ENCODE measurements at places on chromosomes 4 and X.
A peak's percentile ranks its signal among the peaks of the same experiment; 100 is the strongest.

DNA sequence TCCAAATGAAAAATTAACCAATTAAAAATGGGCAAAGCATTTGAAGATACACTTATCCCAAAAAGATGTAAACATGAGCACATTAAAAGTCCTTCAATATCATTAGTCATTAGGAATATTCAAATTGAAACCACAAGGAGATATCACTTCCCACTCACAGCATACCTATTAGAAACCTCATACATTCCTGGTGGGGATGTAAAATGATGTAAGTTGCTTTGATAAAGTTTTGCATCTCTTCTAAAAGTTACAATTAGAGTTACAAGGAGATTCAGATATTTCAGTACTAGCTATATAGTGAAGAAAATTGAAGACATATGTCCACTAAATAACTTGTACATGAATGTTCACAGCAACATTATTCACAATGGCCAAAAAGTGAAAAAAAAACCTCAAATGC is 1109.3 kb upstream of the LCORL start:
- no peak for DNase-seq

DNA sequence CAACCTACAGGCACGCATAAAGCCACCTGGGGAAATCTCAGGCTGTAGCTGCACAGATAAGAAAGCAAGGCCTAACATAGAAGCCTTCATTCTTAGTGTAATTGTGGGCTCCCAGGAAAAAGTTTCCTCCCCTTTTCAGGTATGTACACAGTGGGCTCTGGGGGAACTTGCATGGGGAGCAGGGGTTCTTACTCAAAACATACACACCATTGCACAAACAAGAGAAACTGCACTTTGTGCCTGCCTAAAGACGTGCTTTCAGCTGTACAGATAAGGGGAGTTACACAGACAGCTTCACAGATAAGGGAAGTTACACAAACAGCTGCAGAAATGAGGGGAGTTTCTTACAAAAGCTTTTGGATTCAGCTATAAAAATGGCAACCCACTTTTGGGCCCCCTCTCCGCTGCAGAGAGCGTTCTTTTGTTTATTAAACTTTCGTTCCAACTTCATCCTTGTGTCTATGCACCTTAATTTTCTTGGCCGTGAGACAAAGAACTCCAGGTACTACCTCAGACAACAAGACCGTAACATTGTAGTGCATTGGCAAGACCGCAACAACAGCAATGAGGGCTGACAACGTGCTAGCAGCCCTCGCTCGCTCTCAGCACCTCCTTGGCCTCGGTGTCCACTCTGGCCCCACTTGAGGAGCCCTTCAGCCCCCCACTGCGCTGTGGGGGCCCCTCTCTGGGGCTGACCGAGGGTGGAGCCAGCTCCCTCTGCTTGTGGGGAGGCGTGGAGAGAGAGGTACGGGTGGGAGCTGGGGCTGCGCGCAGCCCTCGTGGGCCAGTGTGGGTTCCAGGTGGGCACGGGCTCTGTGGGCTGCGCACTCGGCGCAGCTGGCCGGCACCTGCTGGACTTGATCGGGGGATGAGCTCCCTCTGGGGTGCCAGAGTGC is 317.5 kb downstream of the RAPGEF2 start:
- no peak for DNase-seq

GRCh38 chr4:164350061-164350460 is 403.9 kb upstream of the SMIM31 start:
- DNase-seq = no peak

GRCh38 chr4:189301692-189302091 is 639.0 kb upstream of the FRG1 start:
- DNase-seq = no peak

GRCh38 chr4:958314-958665 is 15.1 kb downstream of the DGKQ start:
- no peak for DNase-seq

- no peak for DNase-seq
These were observed 25.1 kb downstream of the DDX60 start for GRCh38 chr4:168293386-168293975.

GRCh38 chrX:39969819-39970504 is 127.8 kb downstream of the BCOR start:
- no peak for DNase-seq

DNA sequence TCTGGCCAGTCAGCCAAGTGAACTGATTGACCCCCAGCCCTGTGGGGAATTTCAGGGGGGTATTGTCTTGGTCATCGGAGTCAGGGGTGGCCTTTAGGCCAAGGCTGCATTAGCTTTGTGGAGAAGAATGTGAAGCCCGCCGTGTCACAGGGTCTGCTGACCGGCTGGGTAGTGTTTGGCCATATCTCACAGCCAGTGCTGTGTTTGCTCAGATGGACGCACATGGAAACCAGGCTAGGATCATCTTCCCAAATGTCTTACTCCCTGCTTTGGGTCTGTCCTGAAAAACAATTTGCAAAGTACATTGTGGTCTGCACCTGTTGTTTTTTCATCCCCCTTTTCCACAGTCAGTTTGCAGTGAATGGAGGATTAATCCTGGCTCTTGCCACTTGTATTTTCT is 13.0 kb downstream of the TMEM164 start:
- DNase-seq = no peak

GRCh38 chrX:13427441-13428052 is 107.7 kb upstream of the ATXN3L start:
- DNase-seq = no peak

- no peak for DNase-seq
These were observed 97.3 kb downstream of the SORCS2 start for GRCh38 chr4:7289589-7289988.

DNA sequence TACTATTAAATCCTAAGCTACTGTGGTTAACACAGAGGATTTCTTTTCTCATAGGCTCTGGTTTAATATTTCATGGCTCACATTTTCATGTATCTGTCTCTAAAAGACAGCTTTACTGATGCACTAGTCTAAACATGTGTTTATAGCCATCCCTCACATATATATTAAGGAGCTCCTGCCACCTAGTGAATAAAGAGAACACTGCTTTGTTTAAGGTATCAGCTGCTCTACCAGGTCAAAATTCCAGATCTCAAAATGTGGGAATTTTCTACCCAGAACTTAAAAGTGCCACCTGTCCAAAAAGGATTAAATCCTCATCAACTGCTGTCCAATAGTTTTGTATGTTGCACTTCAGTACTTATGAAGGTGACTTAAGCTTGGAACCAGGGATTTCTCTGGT is 188.5 kb upstream of the TEX13C start:
- DNase-seq = peak; percentile 14

- DNase-seq = no peak
These were observed 118.0 kb downstream of the SHISA3 start for GRCh38 chr4:42515156-42515884.

DNA sequence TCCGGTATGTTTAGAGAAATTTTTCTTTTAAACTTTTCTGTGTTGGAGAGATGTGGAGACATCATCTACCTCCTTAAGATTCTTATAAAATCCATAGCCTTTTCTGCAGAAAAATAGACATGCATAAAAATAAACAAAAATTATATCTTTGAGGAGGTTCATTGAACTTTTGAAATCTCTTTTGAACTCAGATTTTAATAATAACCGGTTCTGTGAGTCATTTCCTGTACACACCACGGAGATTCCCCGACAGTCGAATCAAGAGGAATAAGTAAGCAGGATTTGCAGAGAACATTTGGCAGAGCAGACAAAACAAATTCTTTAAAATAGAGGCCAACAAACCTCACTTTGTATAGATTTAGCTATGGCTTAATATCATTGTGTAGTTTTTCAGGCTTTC is 918.7 kb upstream of the POU3F4 start:
- no peak for DNase-seq

- DNase-seq = no peak
These were observed 107.3 kb downstream of the CPEB2 start for GRCh38 chr4:15109600-15109999.

DNA sequence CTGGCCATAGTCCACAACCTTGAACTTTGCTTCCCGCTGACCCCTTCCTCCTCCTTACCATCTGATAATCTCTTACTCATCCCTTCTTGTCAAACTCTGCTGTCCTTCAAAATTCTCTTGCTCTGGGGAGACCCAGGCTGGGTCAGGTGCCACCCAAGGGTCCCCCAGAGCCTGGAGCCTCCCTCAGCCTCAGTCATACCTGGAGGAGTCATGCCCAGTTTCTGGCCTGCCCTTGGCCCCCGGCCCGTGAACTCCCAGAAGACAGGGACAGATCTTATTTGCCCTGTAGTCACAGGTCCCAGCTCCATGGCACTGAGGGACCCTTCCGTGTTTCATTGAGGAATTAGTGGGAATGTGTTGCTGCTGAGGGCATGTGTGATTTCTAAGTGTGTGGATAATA is 4.7 kb upstream of the GPR78 start:
- DNase-seq = no peak

DNA sequence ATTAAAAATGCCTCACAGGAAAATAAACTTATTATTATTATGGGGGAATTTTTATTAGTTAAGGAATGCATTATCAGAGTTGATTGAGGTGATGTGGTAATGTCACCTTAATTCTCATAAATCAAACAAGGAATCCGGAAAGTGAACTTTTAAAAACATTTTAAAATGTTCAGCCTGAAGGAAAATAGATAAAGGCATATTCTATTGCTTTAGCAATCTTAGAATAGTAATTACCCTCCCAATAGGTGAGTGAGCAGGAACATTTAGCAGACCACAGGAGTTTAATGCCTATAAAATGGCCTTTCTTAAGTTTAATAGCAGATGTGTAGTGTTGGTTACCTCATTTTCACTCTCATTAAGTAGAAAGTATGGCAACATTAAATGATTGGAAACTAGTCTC is 160.9 kb upstream of the MAD2L1 start:
- no peak for DNase-seq

- DNase-seq = no peak
These were observed 201.4 kb downstream of the SPOCK3 start for GRCh38 chr4:167032871-167033270.

GRCh38 chr4:127579821-127580220 is 52.9 kb upstream of the INTU start:
- no peak for DNase-seq

GRCh38 chrX:96435378-96436035 is 249.1 kb upstream of the DIAPH2 start:
- DNase-seq = no peak

DNA sequence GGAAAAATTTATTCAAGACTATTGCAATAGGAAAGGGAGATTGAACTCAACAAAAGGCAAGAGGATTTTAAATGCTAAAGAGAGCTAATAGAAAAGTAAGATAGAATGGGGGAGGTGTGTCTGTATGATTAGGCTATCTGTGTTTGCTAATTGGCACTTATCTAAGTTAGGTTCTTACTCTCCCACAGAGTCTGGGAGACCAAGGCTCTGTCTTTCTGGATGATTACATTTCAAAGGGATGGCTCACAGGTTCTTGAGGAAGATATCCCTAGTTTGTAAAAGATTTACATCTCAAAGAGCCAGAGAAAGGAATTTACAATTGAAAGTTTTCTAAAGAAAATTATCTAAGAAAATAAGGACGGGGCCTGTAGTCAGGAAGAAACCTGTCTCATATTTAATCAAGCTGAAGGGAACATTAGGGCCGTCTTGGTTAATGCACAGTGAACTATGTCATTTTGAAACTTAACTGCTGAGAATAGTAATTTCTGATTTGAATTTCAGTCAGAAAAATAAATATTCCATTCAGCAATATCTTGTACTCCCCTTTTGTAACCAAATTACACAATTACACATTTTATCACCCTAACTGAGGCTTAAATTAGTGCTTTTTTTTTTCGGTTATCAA is 75.8 kb downstream of the MAGEB10 start:
- no peak for DNase-seq

DNA sequence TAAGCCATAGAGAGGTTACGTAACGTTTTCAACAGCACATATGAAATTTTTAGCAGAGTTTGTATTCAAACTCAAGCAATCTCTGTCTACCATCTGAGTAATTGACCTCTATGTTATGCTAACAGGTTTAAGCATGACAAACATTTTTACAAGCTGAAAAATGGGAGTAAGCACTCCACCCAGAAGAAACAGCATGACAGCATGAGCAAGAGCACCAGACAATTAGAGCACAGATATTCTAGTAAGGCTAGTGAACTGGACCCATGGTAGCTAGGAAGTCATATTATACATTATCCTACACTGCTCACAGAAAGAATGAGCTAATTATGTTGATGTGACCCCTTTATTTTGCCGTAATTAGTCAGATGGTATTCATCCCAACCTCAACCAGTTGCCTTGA is 200.5 kb downstream of the PABPC4L start:
- DNase-seq = no peak

GRCh38 chrX:28379103-28379502 is 208.1 kb upstream of the IL1RAPL1 start:
- DNase-seq = no peak

GRCh38 chrX:96909291-96909690 is 25.6 kb downstream of the RPA4 start:
- DNase-seq = no peak

- DNase-seq = no peak
These were observed 172.4 kb downstream of the PDGFC start for GRCh38 chr4:156799121-156799589.

- no peak for DNase-seq
These were observed 30.4 kb upstream of the EMCN start for GRCh38 chr4:100548200-100548560.

- no peak for DNase-seq
These were observed 1120.7 kb downstream of the FAT4 start for GRCh38 chr4:126435491-126435890.

DNA sequence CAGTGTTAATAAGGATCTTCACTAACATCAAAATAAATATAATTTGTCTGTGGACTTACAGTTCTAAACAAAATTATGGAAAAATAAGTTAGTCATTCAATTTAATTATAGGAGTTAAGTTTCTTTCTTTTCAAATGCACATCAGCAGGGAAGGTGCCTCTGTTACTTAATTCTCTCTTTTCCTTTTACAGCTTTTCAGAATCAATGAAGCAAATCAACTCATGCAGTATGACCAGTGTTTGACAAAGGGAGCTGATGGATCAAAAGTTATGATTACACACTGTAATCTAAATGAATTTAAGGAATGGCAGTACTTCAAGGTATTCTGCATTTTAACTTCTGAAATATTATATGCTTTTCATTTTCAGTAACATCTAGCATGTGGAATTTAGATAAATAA is 15.9 kb downstream of the HMGB2 start:
- no peak for DNase-seq

DNA sequence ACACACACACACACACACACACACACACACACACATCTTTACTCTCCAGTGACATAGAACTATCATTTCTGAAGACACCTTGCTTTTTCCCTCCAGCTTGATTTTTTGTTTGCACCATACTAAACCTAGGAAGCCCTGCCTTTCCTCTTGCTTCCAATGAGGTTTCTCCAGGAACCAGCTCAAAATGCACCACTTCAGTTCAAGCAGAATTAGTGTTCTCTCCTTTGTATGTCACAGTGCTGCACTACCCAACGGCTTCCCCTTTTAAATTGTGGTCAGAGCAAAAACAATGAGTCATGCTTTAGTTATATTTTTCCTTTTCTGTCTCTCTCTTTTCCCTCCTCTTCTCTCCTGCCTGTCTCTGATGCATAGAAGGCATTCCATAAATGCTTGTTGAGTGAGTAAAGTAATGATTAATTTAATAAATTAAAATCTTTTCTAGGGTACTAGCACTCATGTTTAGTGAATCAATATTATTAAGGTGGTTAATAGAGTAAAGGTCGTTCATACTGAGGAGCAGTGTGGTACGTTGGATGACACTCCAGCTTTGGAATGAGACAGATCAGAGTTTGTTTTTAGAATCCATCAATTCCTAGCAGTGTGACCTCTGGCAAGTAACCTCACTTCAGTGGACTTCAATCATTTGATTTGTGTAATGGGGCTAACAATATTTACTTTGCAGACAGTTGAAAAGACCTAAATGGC is 5.9 kb downstream of the RTL3 start:
- DNase-seq = peak; percentile 19

GRCh38 chr4:52312722-52313121 is 261.6 kb downstream of the SPATA18 start:
- no peak for DNase-seq

- DNase-seq = no peak
These were observed 55.7 kb downstream of the SPANXN3 start for GRCh38 chrX:143461606-143462005.

Data from thymus (tissue), 14 donors.